Foreskin keratinocyte (primary cell): ENCODE measurements at places on chromosomes 1 and 21. TPM values are rescaled to one million over a fixed set of nuclear protein-coding genes. Genes with fewer than 3 reads are reported as not detected.

DNA sequence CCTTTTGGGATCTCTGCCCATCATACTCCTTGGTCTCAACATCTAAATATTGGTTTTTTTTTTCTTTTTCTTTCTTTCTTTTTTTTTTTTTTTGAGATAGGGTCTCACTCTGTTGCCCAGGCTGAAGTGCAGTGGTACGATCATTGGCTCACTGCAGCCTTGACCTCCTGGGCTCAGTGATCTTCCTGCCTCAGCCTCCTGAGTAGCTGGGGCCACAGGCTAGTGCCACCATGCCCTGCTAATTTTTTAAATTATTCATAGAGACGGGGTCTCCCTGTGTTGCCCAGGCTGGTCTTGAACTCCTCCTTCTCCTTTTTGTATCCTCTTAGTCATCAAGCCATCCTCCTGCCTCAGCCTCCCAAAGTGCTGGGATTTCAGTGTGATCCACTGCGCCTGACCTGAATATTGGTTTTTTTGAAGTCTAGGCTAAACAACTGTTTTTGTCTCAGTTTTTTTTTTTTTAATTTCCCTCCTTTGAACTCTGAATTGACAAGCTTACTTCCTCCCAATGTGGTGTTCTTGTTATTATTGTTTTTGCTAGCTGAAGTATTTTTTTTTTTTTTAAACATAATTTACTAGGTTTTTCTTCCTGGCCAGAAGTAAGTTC is 30.9 kb downstream of the MAPKAPK2 start:
- no peak for DNase-seq

DNA sequence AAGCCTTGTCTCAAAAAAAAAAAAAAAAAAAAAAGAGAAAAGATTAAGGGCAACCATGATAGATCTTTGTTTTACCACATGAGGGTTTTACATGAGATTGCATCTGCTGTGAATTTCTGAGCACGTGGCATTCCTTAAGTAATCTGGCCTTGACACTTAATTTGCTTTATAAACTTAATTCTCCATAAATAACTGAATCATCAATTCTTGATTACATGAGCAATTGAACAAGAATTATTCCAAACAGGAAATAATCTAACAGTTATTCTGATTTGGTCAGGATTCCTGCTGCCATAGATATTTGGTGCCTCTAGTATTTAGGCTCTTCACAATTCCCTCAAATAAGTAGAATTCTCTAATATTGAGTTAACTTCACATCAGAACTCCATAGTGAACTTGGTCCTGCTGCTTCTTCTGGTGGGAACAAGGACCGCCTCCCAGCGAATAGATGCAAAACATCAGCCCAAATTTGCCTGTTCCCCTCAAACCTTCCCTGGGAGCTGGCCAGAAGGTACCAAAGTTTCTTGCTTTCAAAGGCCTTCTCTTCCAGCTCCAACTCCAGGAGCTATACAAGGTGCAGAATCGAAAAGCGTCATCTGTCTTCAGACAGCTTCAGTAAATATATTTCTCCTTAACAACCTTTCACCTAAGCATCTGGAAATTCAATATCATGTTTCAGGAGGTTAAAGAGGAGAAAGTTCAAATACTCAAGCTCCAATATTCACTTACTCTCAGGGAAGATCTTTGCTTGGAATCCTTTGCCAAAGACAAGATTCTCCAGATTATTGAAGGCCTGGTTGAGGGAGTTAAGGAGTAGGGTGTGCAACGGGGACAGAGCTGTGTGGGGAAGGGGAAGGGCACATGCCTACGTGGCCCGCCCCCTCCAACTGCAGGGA is 1.0 kb downstream of the KRTCAP2 start:
- DNase-seq, result no peak

DNA sequence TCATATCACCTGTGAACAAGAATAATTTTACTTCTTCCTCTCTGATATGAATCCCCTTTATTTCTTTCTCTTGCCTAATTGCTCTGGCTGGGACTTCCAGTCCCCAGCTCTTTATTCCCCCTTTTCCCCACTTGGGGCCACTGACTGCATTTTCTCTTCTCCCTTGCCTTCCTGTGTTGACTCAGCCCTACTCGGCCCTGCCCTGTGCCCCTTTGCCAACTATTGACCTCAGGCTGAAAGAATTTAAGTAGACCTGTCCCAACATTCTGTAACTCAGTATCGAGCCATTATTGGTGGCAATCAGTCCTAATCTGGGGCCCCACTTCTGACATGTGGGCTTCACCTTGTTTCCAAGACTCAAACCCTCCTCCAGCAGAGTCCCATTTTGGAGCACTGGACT is 60.6 kb upstream of the STUM start:
- peak; percentile 53 for DNase-seq

DNA sequence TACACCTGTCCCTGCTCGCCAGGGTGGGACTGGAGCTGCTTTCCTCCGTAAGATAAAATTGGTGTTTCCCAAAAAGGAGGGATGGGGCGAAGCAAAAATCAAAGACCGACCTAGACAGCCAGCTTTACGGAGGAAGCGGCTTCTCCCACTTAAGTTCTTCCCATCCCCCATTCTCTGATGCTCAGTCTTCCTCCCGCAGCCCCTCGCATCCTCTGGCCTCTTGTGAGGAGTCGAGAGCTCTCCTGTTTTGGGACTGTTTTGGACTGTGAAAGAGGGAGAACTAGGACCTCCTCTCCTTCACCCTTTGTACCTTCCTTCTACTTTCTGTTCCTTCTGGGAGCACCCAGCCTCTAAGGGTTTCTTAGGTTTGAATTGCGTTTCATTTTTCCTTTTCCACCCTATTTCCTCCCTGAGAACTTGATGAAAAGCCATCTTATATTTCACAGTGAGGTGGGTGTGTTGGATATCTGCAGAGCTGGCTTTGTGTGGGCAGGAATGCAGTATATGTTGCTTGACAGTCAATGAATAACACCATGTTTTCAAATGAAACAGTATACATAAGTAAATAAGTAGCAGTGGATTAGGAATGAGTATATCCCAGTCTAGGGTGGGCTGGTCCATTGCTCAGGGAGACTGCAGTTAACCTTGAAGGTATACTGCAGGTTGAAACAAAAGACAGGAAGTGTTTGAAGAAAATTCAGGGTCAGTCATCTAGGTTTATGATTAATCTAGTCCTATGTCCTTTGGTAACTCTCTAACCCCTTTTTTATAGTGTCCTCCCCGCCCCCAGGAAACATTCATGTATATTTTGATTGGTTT is 848 bp downstream of the CTTNBP2NL start:
- no peak for DNase-seq

- DNase-seq, result no peak
These were observed 113.0 kb upstream of the UBE2U start for GRCh38 chr1:64090436-64090835.

GRCh38 chr1:153506386-153506785 is 29.4 kb downstream of the S100A6 start:
- no peak for DNase-seq

GRCh38 chr1:168960595-168960994 is 145.9 kb upstream of the ATP1B1 start:
- no peak for DNase-seq

- DNase-seq, result no peak
These were observed 79.5 kb downstream of the STUM start for GRCh38 chr1:226627924-226628611.

DNA sequence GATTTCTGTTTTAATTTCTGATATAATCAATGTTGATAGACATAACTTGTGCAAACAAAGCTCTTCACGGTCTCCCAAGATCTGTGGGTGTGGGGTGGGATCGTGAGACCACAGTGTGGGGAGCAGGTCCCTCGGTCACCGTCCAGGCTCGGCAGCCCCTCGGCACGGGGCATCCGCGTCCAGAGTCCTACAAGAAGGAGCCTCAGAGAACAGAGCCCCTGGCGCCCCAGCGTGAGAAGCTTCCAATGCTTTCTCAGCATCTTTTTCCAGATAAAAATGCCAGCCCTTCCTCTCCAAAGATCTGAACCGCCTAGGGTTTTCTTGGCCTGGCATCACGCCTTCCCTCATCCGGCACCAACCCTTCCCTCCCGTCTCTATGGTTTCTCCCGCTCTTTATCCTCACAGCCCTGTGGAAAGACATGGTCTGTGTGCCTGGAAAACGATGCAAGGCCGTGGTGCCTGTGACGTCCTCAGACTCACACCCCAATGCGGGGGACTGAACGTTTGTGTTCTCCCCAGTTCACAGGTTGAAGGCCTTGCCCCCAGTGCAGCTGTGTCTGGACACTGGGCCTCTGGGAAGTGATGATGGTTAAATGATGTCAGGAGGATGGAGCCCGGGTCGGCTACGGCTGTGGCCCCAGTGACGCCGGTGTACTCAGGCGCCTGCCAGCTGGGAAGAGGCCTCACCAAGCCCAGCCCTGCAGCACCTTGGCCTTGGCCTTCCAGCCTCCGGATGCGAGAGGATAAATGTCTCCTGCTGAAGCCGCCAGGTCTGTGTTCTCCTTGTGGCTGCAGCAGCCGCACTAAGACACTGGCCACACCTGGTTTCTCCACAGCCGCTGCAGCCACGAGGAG is 45.9 kb upstream of the COL6A2 start:
- DNase-seq, result no peak

PLD5 gene
- total RNA-seq, result 7.3 and 8.0 TPM in 2 replicates

ADORA3 gene
- total RNA-seq, result not detected in 2 replicates

GRCh38 chr1:12370333-12370975 is 140.6 kb downstream of the VPS13D start:
- no peak for DNase-seq

- no peak for DNase-seq
These were observed 354.1 kb downstream of the SMYD3 start for GRCh38 chr1:246152986-246153431.

- DNase-seq, result peak; percentile 25
These were observed at the start of gene CYP2J2 for GRCh38 chr1:59926381-59927123. TSS of gene CYP2J2 (minus strand) at chr1:59926773. CDS start at chr1:59926746, 27 bp downstream.

TTLL10 gene
- total RNA-seq, result not detected in 2 replicates

SPATA46 gene
- total RNA-seq, result not detected in 2 replicates

FMO5 gene
- 0.21 and 0.31 TPM in 2 replicates for total RNA-seq

DNA sequence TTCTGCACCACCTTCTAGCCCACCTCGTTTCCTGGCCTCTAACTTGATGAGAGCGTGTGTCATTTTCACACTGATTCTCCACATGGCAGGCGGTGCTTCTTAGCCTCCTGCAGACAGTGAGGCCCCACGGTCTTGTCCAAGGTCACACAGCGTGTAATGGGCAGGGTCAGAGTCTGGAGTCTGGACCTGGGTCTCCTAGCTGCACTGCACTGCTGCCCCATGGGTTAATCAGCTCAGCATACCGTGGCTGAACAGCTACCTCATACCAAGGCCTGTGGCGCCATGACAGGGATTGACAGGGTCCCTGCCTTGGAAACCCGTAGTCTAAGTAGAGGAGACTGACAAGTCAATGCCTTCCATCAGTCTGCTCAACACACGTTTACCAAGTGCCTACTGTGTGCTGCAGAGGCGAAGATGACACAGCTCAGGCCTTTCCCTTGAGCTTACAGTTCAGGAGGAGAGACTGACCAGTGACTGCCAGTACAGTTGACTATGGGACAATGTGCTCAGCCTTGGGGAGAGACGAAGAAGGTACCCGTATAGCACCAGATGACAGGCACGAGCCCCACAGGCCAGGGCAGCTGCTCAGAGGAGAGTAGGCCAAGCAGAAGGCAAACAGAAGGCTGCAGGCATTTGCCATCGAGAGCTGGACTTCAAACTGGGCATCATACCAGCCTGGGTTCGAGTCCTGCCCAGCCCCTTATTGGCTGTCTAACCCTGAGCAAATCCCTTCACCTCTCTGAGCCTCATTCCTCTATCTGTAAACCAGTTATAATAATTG is 5.5 kb downstream of the PCSK9 start:
- DNase-seq, result no peak

DNA sequence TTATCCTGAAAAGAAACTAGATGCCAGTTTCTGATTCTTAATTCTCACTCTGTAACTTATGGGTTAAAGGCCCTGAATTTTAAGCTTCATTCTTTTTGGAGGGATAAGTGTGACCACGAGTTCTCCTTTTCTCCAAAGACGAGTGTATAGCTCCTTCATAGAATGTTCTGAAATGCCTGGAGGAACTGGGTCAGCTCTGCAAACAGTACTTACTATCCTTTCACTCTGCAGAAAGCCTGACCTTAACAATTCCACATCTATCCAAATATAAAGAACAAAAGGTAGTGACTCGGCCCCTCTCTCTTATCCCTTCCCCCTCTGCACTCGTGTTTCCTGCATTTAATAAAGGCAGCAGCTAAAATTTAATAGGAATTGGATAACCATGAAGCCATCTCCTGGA is 150.5 kb downstream of the LYPLAL1 start:
- DNase-seq, result no peak

GNG4 gene
- 0.21 and 0.31 TPM in 2 replicates for total RNA-seq

SFN gene
- total RNA-seq, result 2,642 and 2,753 TPM in 2 replicates

- DNase-seq, result no peak
These were observed 2.8 kb upstream of the CAPZB start for GRCh38 chr1:19488136-19488535.

CD1D gene
- 3.9 and 5.1 TPM in 2 replicates for total RNA-seq

DNA sequence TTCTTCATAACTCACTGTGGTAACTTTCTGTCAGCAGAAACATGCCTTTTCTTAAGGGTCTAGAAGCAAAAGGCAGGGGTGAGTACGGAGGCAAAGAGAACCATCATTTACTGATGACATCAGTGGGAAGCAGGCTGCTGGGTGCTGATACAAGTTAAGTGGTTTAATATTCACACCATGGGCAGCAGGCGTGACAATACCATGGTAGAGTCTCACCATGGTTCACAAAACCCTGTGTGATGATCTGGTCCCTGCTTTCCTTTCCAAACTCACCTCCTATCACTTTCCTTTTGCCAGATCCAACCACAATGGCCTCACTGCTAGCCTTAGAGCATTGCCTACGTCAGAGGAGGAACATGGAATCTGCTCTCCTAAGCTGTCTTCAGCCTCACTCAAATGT is 8.7 kb downstream of the MAB21L3 start:
- no peak for DNase-seq

- peak; percentile 99 for DNase-seq
These were observed 114.4 kb upstream of the GADD45A start for GRCh38 chr1:67570486-67571143.

DNA sequence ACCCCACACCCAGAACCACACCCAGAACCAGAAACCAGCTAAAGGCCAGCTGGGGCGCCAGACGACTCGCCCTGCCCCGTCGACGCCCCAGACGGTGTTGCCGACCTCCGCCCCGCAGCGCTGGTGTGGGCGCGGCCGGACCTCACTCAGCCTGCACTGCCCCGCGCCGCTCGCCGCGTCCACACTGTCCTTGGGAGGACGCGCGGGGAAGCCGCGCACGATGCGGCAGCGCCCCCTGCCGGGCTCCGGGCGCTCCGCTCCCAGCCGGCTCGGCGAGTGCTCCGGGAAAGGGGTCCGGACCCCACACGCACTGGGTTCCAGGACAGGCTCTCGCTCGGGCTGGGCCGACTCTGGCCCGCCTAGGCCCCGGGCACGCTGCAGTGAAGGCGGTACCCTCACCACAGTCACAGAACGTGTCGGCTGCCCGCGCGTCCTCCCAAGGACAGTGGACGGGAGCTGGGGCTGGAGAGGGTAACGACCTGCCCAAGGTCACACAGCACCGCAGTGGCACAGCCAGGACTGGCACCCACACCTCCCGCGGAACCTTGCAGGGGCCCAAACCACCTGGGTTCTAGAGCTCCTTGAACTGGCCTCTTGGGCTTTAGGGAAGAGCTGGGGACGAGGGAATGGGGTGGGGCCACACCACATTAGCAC is 90.2 kb downstream of the DMRTA2 start:
- peak; percentile 20 for DNase-seq

RGS16 gene
- 0.07 and 0.14 TPM in 2 replicates for total RNA-seq
